ENCODE measurements at places on chromosomes 1 and 21. TPM values are rescaled to one million over a fixed set of nuclear protein-coding genes. Genes with fewer than 3 reads are reported as not detected.

Gene PRAMEF1
- not detected for total RNA-seq

Gene RGS18
- total RNA-seq, result 8.8 TPM

Gene CELA3A
- total RNA-seq, result not detected

Gene ESPN
- total RNA-seq, result 4.3 TPM

Gene PCSK9
- 56.1 TPM for total RNA-seq

Gene FGR
- total RNA-seq, result 59.8 TPM

Gene ELAVL4
- 0.20 TPM for total RNA-seq

Gene CCDC27
- total RNA-seq, result not detected

Gene ITLN1
- 1.2 TPM for total RNA-seq

Gene RIPK4
- 18.6 TPM for total RNA-seq

Gene PRCC
- total RNA-seq, result 47.1 TPM

Gene CELA2B
- not detected for total RNA-seq

Gene KMO
- 19.9 TPM for total RNA-seq

Gene FTCD
- total RNA-seq, result 0.69 TPM

Gene TSSK3
- total RNA-seq, result 2.1 TPM

Gene TMEM200B
- total RNA-seq, result 2.1 TPM

Gene CA6
- total RNA-seq, result not detected

Gene OR2L5
- not detected for total RNA-seq

Gene PLPP3
- 40.9 TPM for total RNA-seq

Gene DPYD
- total RNA-seq, result 106 TPM

Gene KCNH1
- not detected for total RNA-seq

Gene ZNF648
- 0.15 TPM for total RNA-seq

Gene DYNLT5
- 33.9 TPM for total RNA-seq

Gene BTBD19
- 20.3 TPM for total RNA-seq

Gene PSMB2
- total RNA-seq, result 45.6 TPM

Gene CENPF
- total RNA-seq, result 3.5 TPM

Gene AGO3
- 13.8 TPM for total RNA-seq

Gene MAP3K21
- 11.9 TPM for total RNA-seq

Gene CPTP
- total RNA-seq, result 25.7 TPM

Gene SLC25A24
- total RNA-seq, result 52.9 TPM

Gene KLF17
- total RNA-seq, result 0.37 TPM

Gene DESI2
- total RNA-seq, result 40.4 TPM

Gene PMVK
- 51.6 TPM for total RNA-seq

Gene NBPF14
- 33.1 TPM for total RNA-seq

Gene PLD5
- total RNA-seq, result 0.84 TPM

Gene S100A3
- total RNA-seq, result 4.4 TPM

All from upper lobe of left lung (tissue), 6 donors.